Activated CD4-positive, alpha-beta T cell treated with anti-CD3 and anti-CD28 coated beads for 24 hours (primary cell): ENCODE measurements at places on chromosomes 13 and 19.

GRCh38 chr19:12802267-12803106, 618 bp downstream of the THSD8 start:
- DNase-seq, result no peak

DNA sequence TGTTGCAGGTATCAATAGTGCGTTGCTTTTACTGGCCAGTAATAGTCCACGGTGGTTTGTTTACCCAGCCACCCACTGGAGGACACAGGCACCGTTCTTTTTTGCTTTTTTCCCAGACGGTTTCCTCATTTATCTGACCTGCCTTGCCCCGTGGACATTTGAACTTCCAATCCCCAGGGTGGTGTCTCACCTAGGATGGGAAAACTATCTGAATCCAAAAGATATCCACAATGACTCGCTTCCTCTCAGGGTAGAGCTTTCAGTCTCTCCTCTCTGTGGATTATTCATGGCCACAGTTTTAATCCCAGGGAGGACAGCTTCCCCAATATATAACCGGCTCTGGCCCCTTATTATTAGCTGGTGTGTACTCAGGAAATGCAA, 170.8 kb downstream of the FOXO1 start:
- DNase-seq, result no peak

DNA sequence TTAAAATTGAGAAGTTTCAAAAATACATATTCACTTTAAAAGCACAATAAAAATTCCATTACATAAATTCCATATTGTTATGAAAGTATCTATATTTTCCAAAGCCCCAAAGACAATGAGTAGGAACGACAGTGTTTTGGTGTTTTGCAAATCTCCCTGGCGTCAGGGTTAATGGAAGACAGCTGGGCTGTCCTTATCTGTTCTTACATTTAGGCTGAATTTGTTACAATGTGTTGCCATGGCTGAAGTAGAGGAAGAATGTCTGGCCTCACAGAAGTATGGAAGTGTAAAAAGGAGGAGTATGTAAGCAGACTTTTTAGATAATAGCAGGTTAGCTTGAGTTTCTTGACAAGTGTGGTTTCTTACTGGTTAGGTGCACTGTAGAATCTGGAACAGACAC, 124.4 kb upstream of the SPATA13 start:
- DNase-seq, result no peak

DNA sequence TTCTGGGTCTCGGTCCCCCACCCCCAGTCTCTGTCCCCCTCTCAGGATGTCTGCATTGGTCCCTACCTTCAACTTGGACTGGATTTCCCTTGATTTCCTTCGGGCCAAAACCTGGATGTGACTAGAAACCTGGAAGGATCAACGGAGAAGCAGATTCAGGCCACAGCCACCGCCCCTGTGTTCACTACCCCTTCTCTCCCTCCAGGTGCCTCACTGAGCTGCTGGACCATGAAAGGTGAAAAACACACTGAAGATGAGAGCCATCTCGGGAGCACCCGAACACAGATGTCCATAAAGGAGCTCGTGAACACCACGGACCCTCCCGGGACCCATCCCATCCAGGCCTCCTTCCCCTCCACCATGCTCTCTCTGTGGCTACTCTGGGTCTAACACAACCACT, 5.0 kb downstream of the TEAD2 start:
- no peak for DNase-seq

GRCh38 chr19:13839130-13839937, 37.6 kb upstream of the NANOS3 start:
- peak; percentile 83 for DNase-seq

DNA sequence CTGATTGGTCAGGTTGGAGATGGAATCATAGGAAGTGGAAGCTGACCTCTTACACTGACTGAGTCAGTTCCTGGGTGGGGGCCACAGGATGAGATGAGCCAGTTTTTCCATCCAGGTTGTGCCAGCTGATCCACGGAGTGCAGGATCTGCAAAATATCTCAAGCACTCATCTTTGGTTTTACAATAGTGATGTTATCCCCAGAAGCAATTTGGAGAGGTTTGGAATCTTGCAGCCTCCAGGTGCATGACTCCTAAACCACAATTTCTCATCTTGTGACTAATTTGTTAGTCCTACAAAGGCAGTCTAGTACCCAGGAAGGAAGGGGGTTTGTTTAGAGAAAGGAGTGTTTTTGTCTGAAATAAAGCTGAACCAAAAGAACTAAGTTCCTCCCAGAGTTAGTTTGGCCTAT, 212.8 kb downstream of the SLITRK6 start:
- DNase-seq, result no peak

DNA sequence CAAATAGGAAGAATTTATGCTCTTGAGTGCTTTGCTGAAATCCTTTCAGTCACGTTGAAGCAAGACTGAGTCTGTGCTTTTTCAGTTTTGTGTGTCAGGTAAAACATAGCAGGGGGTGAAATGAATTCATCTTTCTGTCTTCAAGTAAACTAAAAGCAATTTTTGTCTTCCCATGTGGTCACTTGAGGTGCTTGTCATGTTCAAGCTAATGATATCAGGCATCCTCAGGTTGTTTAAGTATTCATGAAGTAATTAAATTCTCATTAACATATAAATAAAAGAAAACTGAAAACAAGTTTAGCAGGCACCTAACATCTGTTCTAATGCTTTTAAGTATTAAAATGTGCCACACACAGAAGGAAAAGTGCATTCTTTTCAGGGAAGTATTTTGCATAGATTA, 2701.3 kb downstream of the PCDH9 start:
- no peak for DNase-seq

- DNase-seq, result no peak
Measured at GRCh38 chr19:42068756-42069571, 1.0 kb downstream of the GRIK5 start.

GRCh38 chr19:11201791-11202190, 4.4 kb upstream of the KANK2 start:
- DNase-seq, result no peak

GRCh38 chr13:64160479-64160878, 2744.8 kb upstream of the PCDH20 start:
- no peak for DNase-seq

- DNase-seq, result no peak
Measured at GRCh38 chr13:43905435-43906031, 25.8 kb downstream of the LACC1 start.

DNA sequence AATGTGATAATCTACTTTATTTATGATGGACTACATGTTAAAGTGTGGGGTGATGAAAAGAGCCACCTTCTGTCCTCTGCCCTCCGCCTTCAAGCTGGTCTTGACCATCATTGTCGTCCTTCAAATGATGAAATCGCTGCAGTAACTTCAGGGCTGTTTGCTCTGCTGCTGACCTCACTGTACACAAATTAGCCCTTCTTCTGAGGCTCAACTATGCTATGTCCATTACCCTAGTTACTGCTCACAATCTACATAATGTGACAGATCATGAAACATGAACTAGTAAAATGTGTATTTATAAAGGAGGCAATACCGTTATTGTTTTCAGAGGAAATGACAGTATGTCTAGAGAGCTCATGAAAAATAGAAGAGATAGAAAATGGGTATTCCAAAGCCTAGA, 145.9 kb downstream of the RFC3 start:
- no peak for DNase-seq

GRCh38 chr13:84297251-84297650, 415.0 kb upstream of the SLITRK1 start:
- no peak for DNase-seq

DNA sequence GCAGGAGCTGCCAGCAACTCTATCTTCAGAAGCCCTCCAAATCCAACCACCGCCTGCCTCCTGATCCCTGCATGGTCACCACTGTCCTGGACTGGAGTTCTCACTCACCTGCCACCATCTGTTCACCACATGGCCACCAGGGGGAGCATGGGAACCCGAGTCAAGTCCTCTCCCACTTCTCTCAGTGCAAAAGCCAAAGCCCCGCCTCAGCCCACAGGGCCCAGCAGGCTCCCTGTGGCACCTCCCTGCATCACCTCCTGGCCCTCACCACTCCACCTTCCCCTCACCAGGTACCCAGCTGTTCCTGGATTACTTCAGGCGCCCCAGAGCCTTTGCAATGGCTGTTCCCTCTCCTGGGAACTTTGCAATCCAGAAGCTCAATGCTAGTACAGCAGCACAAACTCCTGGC, 5.3 kb downstream of the DHPS start:
- peak; percentile 93 for DNase-seq

GRCh38 chr13:51865838-51866237, 4.1 kb downstream of the CCDC70 start:
- no peak for DNase-seq

- DNase-seq, result no peak
Measured at GRCh38 chr13:79745081-79745480, 264.1 kb downstream of the NDFIP2 start.

GRCh38 chr19:5864725-5865486, 5.4 kb downstream of the FUT5 start:
- no peak for DNase-seq

DNA sequence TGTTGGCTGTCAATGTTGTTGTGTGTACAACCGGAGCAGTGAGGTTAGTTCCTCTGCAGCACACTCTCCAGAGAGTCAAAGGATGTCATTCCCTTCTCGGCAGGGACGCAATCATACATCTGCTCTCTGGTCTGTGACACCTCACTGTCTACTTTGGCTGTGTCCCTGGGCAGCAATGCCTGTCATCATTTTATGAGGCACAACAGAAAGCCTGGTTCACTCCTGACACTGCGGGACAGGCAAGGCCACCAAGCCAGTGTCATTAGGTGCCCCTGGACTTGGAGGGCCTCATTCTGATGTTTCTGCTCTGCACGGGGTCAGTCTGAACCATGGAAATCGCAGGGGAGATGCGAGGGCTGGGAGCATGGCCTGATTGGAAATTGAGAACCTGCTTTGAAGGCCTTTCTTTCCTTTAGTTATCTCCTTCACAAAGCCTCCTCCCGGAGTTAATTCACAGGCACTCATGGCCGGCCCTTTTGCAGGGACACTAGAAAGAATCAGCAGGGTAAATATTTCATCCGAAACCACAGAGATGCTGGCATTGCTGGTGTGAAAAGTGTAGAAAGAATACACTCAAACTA, 284.4 kb downstream of the ZNF536 start:
- no peak for DNase-seq

GRCh38 chr13:87590518-87590917, 80.7 kb upstream of the SLITRK5 start:
- no peak for DNase-seq

- no peak for DNase-seq
Measured at GRCh38 chr19:10712045-10712444, 5.8 kb upstream of the DNM2 start.

- DNase-seq, result no peak
Measured at GRCh38 chr19:4590559-4590958, 31.1 kb upstream of the SEMA6B start.

DNA sequence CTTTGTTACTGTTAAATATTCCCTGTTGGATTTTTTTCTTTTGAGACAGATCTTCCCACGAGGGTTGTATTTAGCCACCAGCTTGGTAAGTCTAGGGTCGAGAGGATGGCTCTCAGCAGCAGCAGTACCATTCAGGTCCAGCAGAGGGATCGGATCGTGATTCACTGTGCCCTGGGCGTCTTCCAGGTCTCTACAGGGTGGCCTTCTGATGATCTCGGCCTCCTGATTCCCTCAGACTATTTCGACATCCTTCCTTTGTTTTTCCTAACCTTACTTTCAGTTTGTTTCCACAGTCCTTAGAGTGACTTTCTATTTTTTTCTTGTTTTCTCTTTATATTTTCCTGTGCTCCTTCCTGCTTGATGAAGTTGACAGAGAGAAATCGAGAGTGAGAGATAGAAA, 1436.9 kb downstream of the UQCRFS1 start:
- DNase-seq, result no peak

GRCh38 chr19:439167-439900, 21.5 kb downstream of the SHC2 start:
- no peak for DNase-seq

DNA sequence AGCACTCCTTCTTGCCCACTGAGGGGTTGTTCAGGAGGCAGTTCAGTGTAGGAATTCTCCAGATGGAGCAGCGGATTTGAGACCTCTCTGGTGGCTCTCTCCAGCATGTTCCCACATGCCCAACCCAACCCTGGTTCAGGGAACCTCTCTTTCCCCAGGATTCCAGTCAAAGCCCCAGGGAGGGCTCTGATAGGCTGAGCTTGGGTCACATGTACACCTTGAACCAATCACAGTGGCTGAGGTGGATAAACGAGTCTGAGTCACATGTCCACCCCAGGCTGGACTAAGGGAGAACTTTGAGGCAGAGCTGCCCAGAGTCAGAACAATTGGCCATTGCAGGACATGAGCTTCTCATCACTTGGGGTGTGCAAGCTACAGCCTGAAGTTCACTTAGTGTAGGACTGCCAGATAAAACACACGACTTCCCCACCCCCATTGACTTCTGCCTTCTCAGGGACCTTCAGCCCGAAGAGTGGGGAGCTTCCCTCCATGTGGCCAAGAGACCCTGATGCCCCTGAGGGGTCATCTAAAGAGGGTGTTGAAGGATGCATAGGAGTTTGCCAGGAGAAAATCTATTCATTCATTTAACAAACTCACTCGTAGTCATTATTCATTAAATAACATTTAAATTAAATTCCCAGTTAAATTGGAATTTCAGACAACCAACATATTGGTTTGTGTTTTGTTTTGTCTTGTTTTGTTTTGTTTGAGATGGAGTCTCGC, 4.0 kb upstream of the MAST3 start:
- no peak for DNase-seq

- no peak for DNase-seq
Measured at GRCh38 chr13:79866436-79866835, 385.5 kb downstream of the NDFIP2 start.

DNA sequence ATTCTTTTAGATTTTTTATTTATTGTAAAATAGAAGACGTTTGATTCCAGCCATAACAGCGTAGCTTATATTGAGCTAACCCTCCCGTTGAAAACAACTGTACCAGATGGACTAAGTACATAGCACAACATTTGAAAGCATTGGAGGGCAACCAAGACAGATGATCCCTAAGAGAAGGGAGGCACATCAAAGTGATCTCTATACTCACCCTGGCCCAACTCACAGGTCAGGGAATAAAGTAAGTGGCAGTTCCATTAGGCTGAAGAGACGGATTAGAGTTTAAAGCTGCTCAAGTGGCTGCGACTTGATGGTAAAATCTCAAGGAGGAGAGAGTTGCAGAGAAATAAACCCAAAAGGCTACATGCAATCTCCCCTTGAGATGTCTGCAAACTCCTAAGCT, 65.1 kb upstream of the ITM2B start:
- DNase-seq, result no peak

- no peak for DNase-seq
Measured at GRCh38 chr13:112903606-112904195, 65.3 kb upstream of the MCF2L start.

- no peak for DNase-seq
Measured at GRCh38 chr13:99600318-99600717, 99.0 kb downstream of the TM9SF2 start.

DNA sequence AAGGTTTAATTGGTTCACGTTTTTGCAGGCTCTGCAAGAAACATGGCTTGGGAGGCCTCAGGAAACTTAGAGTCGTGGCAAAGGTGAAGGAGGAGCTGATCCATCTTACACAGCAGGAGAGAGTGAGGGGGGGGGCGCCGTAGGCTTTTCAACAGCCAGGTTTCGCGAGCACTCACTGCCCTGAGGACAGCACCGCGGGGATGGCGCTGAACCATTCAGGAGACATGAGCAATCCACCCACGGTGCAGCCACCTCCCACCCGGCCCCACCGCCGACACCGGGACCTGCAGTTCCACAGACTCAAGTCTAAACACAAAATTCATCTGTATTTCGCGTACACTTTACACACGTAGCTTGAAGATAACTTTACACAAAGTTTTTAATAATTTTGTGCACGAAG, 73.6 kb downstream of the KDM4B start:
- no peak for DNase-seq

- DNase-seq, result no peak
Measured at GRCh38 chr19:32227561-32228165, 117.7 kb upstream of the ZNF507 start.

- DNase-seq, result no peak
Measured at GRCh38 chr19:42091742-42092141, 15.8 kb downstream of the ZNF574 start.

- peak; percentile 71 for DNase-seq
Measured at GRCh38 chr19:39502640-39503417, 4.1 kb downstream of the DLL3 start.
